Muscle of back (tissue), 13 donors: ENCODE measurements at places on chromosomes 1 and 21.

DNA sequence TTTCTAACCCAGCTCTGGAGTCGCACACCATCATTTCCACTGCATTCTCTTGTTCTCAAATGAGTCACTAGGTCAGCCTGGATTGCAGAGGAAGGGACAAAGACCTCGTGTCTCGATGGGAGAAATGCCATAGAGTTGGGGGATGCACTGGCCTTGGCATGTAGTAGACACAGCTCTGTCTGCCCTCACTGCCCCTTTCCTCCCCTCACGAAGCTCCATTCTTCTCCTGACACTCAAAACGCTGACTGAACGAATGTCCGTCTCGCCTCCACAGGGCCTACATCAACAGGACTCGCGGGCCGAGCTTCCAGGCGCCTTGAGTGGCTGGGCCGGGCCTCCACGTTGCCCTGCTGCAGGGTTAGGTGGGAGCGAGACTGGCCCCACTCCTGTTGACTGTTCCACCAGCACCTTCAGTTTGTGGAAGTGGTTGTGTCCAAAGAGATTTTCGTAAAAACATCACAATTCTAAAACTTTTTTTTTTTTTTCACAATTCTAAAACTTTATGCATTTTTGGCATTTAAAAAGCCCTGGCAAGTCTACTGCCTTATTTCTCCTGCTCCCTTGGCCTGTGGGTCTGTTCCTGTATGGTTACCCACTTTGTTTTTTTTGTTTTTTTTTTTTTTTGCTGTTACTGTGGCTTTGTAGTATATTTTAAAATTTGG is 18.8 kb downstream of the PKNOX1 start:
- DNase-seq, result no peak

- no peak for DNase-seq
Measured at GRCh38 chr1:116470671-116471070, 97.6 kb downstream of the ATP1A1 start.

DNA sequence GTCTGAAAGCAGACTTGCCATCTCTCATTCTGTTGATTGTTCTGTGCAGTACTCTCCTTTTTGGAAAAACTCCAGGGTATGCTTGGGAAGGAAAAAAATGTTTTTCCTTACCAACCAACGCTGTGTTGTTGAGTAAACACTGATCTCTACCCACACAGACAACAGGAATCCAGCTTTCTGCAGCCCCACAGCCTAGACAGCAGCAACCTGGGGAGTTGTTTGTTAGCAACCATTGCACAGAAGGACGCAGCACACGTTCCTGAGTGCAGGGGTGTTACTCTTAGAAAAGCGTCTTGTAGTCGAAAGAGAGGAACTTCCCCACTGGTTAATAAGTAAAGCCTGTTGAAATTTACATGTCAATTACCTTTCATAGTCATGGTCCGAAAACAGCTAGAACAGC is 56.6 kb downstream of the SMYD2 start:
- peak; percentile 60 for DNase-seq

- no peak for DNase-seq
Measured at GRCh38 chr1:194693244-194693643, 1506.8 kb upstream of the B3GALT2 start.

DNA sequence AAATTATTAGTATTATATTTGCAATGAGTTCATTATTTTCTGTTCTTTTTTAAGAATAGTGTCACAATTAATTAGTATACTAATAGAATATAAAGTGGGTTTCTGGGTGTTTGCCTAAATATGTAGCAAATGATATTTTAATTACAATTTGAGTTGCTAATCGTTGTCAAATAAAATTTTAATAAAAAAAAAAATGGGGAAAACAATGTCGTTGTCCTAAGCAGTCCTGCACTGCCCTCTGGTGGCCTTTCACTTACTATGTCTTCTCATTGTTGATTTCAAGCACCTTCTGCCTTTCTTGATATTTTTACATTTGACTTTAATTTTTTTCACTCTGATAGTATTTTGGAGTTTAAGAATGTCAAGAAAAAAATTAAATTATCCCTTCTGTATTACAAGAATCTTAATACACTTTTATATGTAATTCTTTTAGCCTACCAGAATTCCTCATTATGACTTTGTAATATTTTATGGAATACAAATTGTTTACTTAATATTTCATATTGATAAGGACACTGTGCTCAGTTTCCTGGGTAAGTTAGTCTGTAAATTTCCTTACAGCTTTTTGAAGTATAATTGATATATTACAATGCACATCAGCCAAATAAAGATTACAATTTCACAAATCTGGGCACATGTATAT is 104.5 kb upstream of the FMN2 start:
- DNase-seq, result no peak

DNA sequence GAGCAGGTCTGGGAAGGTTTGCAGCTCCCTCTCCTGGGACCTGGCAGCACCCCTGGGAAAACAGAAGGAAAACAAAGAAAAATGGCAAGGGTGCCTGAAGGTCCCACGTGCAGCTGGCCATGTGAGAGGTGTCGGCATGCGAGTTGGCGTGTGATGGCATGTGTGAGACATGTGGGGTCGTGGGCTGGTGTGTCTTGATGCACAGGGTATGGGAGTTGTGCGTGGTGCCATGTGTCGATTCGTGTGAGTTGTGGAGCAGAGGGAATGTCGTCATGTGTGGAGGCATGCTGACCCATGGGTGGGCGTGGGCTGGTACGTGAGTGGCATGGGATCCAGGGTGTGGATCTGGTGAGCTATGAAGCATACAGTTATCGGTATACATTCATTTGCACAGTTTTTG is 1.3 kb downstream of the HPCA start:
- no peak for DNase-seq

DNA sequence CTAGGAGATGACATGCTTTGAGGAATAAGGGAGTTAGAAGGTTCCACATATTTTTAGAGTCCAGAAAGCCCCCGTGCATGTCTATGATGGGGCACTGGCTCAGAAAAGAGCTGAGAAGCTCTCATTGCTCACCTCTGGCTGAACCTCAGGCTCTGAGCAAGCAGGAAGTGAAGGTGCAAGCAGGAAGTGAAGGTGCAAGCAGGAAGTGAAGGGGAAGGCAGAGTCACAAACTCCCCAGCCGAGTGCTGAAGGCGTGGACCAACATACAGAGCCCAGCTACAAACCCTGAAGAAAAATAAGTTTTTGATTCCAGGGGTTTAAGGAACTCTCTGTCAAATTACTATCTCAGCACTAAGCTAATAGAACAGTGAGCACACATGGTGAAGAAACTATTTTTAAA is 7.0 kb downstream of the KRTAP10-8 start:
- DNase-seq, result no peak

DNA sequence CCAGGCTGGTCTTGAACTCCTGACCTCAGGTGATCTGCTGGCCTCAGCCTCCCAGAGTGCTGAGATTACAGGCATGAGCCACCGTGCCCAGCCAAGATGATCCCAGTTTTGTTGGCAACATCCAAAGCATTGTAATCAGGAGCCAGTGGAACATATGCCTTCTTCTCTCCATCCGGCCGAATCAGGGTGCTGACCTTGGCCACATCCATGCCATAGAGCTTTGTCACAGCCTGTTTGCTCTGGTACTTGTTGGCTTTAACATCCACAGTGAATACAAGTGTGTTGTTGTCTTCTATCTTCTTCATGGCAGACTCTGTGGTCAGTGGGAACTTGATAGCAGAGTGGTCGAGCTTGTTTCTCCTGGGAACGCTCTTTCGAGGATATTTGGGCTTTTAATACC is 17.1 kb downstream of the TNFRSF8 start:
- no peak for DNase-seq

- DNase-seq, result peak; percentile 30
Measured at GRCh38 chr1:59733443-59734141, 81.2 kb upstream of the HOOK1 start.

- DNase-seq, result no peak
Measured at GRCh38 chr1:192066202-192066601, 92.1 kb upstream of the RGS18 start.

GRCh38 chr1:174051956-174052355 is 29.8 kb upstream of the RC3H1 start:
- peak; percentile 19 for DNase-seq

GRCh38 chr1:217674028-217674729 is 43.0 kb downstream of the SPATA17 start:
- no peak for DNase-seq

DNA sequence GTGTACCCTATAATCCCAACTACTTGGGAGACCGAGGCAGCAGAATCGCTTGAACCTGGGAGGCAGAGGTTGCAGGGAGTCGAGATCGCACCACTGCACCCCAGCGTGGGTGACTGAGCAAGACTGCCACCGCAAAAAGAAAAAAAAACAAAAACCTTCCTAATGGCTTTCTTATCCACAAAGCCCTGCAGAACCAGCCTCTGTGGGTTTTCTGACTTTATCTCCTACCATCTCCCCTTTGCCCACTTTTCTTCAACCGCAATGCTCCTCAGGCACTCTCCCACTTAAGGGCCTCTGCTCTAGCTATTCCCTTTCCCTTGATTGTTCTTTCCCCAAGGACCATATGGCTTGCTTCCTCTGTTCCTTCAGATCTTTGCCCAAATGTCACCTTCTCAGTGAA is 67.9 kb upstream of the PUM1 start:
- no peak for DNase-seq

DNA sequence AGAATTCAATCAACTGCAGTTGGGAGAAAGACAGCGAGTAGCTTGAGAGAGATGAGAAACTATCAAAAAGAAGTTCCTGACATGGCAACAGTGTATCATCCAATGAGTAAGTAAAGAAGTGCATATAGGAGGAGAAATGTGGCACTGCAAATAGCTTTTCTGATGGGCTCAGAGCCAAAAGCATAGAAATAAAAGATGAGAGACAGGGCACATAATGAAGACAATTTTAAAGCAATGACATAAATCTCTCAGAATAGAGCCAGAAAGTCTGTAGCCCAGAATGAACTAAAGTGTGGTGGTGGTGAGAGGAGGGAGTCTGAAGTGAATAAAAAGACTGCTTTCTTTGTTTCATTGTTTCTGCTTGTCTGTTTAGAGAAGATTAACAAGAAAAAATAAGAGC is 34.3 kb downstream of the TNFSF18 start:
- DNase-seq, result no peak

DNA sequence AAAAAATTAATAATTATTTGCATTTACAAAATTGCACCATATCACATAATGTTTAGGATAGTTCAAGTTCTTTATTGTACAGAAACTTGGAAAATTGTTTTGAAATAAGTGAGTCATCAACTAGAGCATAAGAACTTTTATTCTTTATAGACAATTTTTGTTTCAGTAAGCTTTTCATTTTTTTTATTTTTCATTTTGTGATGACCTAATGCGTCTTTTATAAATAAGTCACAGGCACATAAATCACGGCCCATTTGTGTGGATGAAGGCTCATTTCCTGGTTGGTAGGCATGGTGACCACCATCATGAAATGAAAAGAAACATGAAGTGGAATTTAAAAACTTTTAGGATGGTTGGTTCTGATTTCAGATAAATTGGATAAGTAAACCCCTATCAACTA is 39.3 kb downstream of the SPAG17 start:
- no peak for DNase-seq

DNA sequence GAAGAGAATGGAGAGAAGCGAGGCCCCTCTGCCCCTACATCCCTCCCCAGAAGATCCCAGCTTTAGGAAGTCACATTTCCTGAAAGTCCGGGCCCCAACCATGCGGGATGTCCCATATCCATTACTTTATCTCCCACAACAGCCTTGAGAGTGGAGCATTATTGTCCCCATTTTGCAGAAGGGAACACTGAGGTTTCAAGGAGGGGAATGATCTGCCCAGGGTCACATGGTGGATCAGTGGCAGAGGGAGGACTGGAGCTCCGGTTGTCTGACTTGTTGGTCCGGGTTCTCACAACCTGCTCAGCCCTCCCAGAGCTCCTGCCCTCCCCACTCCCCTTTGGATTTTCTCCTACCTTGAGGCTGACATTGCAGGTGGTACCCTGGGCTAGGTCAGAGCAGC is 2.2 kb upstream of the CRYBG2 start:
- no peak for DNase-seq

GRCh38 chr1:202171292-202172014 is 11.1 kb upstream of the PTPN7 start:
- no peak for DNase-seq

DNA sequence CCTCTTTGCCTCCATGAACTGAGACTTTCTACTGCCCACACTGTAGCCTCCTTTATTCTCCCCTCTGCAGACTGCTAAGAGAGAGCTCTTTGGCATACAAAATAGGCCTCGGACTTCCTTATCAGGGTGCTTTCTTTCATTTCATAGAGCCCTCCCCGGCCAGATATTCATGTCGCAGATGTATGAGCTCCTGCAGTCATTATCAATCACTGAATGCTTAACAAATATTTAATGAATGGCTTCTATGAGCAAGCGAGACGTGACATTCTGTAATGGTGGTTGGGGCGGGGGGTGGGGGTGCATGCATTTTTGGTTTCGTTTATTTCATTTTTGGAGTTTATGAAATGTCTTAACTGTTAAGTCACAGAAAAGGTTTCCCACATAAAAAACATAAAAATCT is 344.8 kb upstream of the KAZN start:
- DNase-seq, result peak; percentile 55

GRCh38 chr1:82318265-82318664 is 517.5 kb downstream of the ADGRL2 start:
- no peak for DNase-seq

- no peak for DNase-seq
Measured at GRCh38 chr1:206803221-206803730, 31.0 kb upstream of the IL10 start.

GRCh38 chr1:113552244-113552643 is 161.9 kb downstream of the MAGI3 start:
- no peak for DNase-seq

- DNase-seq, result peak; percentile 51
Measured at GRCh38 chr1:107141491-107142126, 770 bp downstream of the NTNG1 start.

- no peak for DNase-seq
Measured at GRCh38 chr1:18989176-18989799, 32.8 kb upstream of the IFFO2 start.

- no peak for DNase-seq
Measured at GRCh38 chr1:246043556-246043955, 463.5 kb downstream of the SMYD3 start.

GRCh38 chr21:17775431-17776126 is 43.6 kb downstream of the C21orf91 start:
- no peak for DNase-seq

DNA sequence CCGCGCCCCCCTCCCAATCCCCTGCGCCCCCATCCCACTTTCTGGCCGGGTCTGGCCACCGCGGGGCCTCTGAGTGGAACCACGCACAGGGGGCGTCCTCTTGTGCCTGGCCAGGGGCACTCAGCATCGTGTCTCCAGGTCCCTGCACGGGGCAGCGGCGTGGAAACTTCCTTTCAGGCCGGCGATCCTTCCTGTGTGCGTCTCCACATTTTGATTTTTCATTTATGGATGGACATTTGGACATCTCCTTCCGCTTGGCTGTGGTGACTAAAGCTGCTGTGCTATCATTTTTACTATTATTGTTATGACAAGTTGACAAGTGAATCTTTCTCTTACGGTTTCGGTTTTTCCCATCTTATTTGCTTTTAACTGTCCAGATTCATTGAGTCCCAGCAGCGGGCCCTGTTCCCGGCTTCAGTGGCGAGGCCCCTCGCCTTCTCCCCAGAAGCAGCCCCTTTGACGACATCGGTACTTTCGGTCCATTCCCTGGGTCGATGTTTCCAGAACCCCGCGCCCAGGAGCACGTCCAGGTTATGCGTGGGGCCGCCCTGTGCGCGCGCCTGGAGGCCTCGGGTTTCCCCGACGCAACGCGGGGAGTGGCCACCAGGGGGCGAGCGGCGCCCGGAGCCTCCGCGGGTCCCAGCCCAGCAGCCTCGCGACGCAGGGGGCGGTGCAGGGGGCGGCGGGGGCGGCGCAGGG is 12.4 kb upstream of the SLC19A1 start:
- DNase-seq, result peak; percentile 90

GRCh38 chr1:158286941-158287346 is 2.8 kb upstream of the CD1C start:
- DNase-seq, result no peak
